ENCODE measurements at places on chromosomes 2 and 18.

DNA sequence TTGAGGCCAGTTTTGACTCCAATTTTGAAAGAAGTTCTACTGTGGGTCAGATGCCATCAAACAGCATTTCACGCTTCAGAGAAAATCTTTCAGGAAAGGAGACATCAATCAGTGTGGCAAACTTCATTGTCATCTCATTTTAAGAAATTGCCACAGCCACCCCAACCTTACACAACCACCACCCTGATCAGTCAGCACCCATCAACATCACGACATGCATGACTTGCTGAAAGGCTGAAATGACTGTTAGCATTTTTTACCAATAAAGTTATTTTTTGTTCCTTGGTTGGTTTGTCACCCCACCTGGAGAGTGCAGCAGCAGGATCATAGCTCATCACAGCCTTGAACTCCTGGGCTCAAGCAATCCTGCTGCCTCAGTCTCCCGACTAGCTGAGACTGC is 10.4 kb downstream of the DNAJC10 start:
- no peak for DNase-seq

- DNase-seq, result no peak
Observed at GRCh38 chr2:173630425-173631126, 275.9 kb downstream of the CDCA7 start.

- peak; percentile 95 for DNase-seq
Observed at GRCh38 chr2:48120759-48121242, 214.5 kb upstream of the FBXO11 start.

GRCh38 chr2:240472078-240472790 is 36.8 kb downstream of the GPC1 start:
- DNase-seq, result no peak

- no peak for DNase-seq
Observed at GRCh38 chr18:62875323-62875722, 160.0 kb downstream of the PHLPP1 start.

- DNase-seq, result no peak
Observed at GRCh38 chr2:3170792-3171455, 206.7 kb downstream of the EIPR1 start.

GRCh38 chr2:176407706-176408105 is 138.5 kb downstream of the MTX2 start:
- no peak for DNase-seq

DNA sequence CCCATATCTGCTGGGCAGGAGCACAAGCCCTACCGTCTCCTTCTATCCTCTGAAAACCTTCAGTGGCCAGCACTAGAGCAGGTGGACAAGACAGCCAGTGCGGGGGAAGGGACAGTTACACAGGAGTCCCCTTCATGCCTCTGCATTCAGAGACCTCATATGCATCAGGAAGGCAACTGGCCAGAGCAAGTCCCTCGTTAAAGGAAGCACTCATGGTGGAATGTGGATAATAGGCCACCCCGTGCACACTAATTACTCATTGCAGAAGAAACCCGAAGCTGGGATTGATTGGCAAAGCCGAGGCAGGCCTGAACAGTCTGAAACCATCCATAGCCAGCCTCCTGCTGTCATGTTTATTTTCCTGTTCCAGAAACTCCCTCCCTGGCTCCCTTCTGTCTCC is 11.2 kb downstream of the KIAA2012 start:
- DNase-seq, result no peak

GRCh38 chr18:78376046-78376445 is 603.6 kb upstream of the SALL3 start:
- DNase-seq, result no peak

- DNase-seq, result no peak
Observed at GRCh38 chr2:105541189-105542050, 142.6 kb upstream of the FHL2 start.

- no peak for DNase-seq
Observed at GRCh38 chr2:182914852-182915251, 48.4 kb upstream of the FRZB start.

DNA sequence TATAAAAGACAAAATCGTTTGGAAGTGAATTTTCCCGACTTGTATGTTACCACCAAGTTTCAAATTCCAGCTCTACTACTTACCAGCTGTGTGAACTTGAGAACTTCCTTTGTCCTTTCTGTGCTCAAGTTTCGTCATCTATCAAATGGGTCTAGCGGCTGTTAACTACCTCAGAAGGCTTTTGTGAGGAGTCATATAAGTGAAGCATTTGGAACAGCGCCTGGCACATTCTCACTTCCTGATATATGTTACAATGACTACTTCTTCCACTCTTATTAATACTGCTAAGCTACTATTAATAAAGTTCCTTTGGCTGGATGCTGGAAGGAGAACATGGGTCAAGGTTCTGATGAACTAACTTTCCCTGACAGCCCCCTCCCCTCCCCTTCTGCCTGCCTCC is 104.5 kb downstream of the MEIS1 start:
- no peak for DNase-seq

GRCh38 chr2:165876269-165876668 is 77.3 kb downstream of the TTC21B start:
- no peak for DNase-seq

- no peak for DNase-seq
Observed at GRCh38 chr18:10289251-10289650, 165.2 kb upstream of the APCDD1 start.

- DNase-seq, result peak; percentile 19
Observed at GRCh38 chr2:238696786-238697185, 151.1 kb upstream of the TWIST2 start.

GRCh38 chr2:220191031-220191430 is 563.6 kb downstream of the SLC4A3 start:
- no peak for DNase-seq

DNA sequence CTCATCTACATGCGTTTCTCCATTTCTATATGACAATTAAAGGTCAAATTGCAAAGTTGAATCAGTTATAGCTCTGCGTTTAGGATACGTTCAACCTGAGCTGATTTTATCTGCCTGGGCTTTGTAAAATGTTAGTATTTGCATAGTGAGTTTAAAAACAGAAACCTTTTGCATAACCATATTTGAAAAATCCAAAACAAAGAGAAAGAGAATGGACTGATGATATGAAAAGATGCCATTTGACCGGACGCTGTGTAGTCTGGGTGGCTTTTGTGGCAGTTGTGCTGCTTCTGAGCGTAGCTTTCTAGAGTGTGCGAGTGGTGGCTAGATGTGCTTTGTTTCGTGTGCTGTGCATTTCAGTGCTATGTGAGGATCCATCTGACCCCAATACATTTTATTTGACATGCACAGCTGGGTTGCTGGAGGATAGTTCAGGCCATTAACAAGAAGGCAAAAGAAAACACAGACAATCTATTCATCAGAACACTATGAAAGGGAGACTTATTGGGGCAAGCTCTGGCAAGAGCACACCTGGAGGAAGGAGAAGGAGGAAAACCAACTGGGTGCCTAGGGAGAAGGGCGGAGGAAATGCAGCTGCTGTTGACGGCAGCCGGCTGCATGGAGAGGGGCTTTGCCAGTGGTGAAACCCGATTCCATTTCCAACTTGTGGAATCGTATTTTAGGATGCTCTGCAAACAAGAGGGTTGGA is 126.8 kb downstream of the ACOXL start:
- DNase-seq, result no peak

- no peak for DNase-seq
Observed at GRCh38 chr18:77038182-77038858, 94.3 kb downstream of the MBP start.

- peak; percentile 53 for DNase-seq
Observed at GRCh38 chr2:133817680-133818566, 249.7 kb upstream of the NCKAP5 start.

GRCh38 chr2:231894566-231895380 is 31.4 kb downstream of the NPPC start:
- DNase-seq, result no peak

GRCh38 chr2:30981096-30981495 is 157.1 kb downstream of the GALNT14 start:
- DNase-seq, result no peak

DNA sequence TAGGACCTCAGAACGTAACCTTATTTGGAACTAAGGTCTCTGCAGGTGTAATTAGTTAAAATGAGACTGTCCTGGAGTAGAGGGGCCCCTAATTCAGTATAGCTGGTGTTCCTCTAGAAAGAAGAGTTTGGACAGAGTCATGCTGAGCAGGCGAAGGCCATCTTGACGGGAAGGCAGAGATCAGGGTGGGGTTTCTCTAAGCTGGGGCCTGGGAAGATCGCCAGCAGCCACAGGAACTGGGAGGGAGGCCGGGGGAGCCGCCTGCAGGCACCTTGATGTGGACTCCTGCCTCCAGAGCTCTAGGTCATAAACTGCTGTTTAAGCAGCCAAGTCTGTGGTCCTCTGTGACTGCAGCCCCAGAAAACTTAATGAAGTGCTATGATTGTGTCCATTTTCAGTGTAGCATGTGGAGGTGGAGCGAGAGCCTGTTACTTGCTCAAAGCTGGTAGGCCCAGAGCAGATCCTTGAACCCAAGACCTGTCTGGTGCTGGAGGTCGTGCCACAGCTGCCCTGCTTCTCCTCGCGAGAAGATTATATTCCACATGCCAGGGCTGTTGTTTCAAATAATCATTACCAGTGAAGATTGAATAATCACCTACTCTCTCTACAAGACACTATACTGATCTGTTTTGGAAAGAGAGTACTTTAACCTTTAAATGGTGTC is 105.7 kb downstream of the TPO start:
- no peak for DNase-seq

GRCh38 chr2:136637402-136637801 is 127.9 kb upstream of the THSD7B start:
- no peak for DNase-seq

GRCh38 chr2:229335877-229336346 is 64.8 kb upstream of the PID1 start:
- no peak for DNase-seq

GRCh38 chr2:239173301-239173700 is 227.5 kb downstream of the HDAC4 start:
- no peak for DNase-seq
